ENCODE measurements at places on chromosomes 4 and X.

- no peak for DNase-seq
Measured at GRCh38 chr4:143084566-143084965, 100.2 kb upstream of the USP38 start.

DNA sequence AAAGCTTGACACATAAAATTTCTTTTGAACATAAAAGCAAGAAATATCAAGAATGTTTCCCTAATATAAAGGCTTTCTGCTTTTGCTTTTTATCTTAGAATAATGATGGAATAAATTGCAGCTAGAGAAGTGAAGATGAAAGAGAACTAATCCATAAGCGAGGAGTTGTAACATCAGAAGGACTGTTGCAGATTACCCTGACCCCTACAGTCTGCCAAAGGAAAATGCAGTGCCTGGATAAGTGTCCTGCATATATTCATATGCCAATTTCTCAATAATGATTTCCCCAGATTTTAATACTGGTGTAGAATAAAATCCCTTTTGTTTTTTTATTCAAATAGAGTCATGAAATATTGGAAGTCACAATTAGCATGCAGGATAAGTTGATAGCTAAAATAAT is 115.9 kb downstream of the MAGEC2 start:
- DNase-seq = no peak

DNA sequence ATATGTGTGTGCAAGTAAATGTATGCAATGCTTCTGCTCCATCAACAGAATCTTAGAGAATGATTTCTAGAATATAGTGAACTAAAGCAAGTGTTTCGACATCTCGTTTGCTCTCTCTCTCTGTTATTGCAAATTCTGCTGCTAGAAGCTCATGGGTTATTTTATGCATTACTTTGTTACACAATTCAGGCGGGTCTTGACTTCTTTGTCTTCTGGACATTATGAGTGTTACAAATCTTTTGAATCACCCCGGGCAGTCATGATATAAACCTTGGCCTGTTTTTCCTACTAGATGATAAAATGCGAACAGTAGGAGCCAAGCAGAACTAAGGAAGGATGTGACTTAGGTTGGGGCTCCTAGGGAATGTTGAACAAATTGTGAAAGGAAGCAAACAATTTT is 166.4 kb upstream of the SFRP2 start:
- no peak for DNase-seq

DNA sequence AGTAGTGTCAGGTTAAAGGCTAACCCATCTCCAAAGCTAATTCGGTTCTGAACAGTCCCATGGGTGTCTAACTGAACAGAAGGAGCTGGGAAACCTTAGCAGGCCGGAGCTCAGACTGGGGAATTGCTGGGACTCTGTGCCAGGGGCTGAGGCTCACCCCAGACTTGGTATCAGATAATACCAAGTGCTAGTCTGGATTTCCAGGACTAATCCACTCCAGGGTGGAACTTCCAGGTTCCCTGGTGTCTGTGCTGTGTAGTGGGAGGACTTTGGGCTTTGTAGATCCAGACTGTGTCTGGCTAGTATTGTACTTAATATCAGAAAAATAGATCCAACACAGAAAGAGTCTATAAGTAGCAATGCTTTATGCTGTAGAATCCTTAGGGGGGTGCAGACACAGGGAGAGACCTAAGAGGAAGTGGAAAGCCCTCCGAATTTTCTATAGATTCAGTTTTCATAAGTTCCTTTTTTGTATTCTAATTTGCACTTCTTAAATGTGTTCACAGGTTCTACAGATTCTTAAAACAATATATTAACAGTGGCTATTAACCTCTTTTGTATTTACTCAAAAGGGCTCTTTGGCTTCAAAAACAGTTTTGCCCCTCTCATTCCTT is 4.1 kb downstream of the ZNF827 start:
- no peak for DNase-seq

- no peak for DNase-seq
Measured at GRCh38 chr4:19944806-19945205, 306.9 kb upstream of the SLIT2 start.

DNA sequence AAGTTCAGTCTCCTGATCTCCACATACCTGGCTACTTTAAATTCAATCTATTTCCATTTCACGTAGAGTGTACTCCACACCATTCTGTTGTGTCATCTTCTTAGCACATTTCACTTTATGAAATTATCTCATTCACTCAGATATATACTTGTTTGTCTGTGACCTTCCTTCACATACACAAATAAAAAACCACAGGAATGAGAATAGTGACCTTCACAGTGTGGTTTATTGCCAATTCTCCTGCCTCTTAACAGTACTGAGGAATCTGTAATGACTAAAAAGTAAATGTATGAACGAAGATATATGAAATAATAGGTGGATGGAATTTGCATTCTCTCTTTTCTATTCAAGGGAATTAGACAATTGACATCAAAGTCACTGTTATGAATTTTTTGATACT is 183.9 kb upstream of the PCDH7 start:
- no peak for DNase-seq

DNA sequence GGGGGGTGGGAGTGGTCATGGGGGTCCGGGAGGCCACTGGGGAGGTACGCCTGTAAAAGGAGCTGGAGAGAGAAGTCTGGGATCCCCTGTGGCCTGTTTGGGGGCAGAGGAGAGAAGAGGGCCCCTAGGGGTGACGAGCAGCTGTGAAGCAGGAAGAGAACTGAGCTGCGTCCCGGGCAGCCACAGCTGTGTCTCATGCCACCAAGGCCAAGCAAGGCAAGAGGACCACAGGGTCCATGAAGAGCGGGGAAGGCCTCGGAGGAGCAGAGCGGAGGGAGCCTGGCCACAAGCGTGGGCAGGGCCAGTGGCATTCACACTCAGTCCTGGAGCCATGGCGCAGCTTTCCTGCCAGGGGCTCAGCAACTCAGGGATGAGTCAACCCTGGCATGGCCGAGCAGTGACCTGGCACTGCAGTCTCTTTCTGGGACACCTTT is 13.6 kb upstream of the NAT8L start:
- DNase-seq = no peak

- DNase-seq = no peak
Measured at GRCh38 chr4:127503111-127503510, 129.6 kb upstream of the INTU start.

DNA sequence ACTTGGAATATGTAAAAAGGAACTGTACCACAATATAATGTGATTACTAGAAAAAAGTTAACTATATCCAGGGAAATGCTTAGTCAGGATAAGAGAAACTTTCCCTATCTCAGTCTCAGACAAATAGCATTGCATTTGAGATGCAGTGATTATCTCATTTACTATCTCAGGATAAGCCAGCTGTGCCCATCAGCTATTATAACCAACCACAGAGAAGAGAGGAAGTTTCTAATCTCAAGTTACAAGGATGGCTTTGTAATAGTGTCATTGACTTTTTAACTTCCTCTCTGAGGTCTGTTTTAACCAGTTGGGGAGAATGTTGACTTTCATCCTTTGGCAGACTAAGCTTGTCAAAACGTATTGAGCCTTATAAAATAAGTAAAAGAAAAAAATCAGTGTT is 56.5 kb downstream of the SNX25 start:
- DNase-seq = no peak

DNA sequence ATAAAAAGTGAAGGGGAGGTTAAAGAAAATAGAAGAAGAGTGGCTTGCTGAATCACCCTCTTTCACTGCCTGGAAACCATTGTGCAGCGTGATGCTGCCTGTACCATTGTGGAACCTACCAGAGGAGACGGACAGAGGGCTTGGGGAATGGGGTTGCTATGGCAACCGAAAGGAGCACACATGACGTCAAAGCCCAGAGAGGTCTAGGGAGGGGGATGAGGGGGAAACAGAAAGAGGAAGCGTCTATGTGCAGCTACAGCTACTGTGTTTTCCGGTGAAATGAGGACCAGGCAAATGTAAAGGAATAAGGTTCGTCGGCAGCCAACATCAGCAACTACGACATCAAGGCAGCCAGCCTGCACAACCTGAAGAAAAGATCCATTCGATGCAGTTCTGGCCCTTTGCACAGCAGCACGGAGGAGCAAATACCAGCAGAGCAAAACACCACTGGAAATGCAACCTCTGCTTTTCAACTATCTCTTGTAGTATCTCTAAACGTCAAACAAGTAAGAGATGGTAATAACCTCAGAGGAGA is at the start of gene MAPK10:
TSS of gene MAPK10 (minus strand) at position 110 of the 535 bp plus-strand sequence.
- DNase-seq = no peak

DNA sequence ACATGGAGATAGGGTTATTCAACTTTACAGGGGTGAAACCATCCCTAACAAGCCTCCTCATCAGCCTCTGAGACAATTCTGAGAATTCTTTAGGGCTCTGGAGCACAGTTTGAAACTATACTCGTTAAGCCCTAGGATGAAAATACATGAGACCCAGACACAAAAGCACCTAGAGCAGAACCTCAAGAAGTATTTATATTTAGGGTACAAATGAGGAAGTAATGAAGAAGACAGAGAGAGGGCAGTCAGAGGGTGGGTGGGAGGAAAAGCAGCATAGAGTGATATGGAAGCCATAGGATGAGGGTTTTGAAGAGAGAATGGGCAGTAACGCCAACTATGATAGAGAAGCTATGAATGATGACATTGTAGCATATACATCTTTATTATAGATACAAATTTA is 250.3 kb downstream of the DCLK2 start:
- no peak for DNase-seq

- no peak for DNase-seq
Measured at GRCh38 chr4:102281171-102281839, 64.0 kb downstream of the SLC39A8 start.

DNA sequence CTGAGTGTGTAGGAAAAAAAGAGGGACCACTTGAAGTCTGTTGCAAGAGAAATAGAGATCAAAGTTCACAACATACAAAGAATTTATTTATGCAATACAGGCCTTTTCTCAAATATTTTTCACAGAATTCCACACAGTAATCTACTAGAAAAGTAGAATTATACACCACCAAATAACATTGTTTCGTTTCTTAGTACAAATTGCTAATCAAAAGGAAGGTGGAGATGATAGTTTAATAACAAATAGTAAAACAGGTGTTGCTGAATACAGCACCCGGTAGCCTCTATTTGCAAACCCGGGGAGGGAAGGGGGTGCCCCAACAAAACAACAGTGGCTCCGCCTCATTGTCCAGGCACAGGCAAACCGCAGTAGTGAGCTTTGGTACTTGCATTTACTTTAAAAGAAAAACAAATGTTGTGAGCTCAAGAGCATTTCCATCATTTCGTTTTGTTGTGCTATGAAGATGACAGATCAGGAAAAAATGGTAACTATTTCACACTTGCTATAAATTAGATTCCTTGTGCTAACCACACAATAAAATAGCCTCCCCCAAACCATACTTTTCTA is 186.4 kb downstream of the DCLK2 start:
- DNase-seq = no peak

GRCh38 chr4:70842761-70843435 is 3.2 kb upstream of the GRSF1 start:
- no peak for DNase-seq

DNA sequence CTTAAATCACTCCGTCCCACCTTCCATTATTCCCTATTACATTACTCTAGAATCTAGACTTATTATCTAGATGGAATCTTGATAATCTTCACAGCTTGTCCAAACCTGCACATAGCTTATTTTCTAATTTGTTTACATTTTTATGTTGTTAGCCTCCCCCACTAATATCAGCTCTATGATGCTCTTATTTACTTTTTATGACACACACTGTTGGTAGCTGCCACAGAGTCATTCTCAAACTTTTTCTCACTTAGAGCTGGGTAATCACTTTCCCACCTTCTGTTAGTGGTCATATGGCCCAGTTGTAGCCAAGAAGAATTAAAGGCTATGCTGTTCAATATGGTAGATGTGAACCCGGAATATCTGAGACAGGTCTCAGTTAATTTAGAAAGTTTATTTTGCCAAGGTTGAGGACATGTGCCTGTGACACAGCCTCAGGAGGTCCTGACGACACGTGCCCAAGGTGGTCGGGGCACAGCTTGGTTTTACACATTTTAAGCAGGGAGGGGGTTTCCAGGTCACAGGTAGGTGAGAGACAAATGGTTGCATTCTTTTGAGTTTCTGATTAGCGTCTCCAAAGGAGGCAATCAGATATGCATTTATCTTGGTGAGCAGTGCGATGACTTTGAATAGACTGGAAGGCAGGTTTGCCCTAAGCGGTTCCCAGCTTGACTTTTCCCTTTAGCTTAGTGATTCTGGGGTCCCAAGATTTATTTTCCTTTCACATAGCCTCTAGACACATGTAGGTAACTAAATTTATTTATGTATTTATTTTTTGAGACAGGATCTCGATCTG is 7.0 kb upstream of the ADGRA3 start:
- no peak for DNase-seq

DNA sequence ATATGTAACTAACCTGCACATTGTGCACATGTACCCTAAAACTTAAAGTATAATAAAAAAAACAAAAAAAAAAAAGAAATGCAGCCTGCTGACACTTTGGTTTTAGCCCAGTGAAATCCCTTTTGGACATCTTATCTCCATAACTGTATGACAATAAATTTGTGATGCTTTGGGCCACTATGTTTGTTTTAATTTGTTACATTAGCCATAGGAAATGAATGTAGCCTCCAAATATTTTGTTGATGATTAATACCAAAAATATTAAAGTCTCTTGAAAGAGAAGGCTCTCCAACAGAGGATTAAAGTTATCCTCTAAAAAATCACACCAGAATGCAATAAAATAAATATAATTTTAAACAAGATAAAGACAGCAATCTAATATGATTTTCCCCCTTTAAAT is 852.7 kb upstream of the SLIT2 start:
- DNase-seq = no peak

DNA sequence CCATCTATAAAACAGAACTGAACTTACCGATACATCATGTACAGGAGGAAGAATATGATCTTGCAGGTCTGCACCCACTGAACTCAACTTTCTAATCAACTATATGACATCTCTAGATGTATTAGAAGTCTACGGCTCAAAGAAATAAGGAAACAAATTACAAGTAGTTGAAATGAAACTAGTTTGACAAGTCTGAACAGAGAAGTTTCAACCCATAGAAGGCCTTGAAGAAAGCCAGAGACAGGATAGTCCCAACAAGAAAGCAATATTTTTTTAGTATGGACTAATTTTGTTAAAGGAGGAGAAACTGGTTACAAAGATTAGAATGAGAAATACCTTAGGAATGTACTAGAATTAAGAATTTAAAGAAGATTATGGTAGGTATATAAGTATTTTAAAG is at the start of gene TMPRSS11A:
TSS of gene TMPRSS11A (minus strand) at position 138 of the 400 bp plus-strand sequence. CDS start at position 38, 100 bp downstream.
- DNase-seq = no peak

DNA sequence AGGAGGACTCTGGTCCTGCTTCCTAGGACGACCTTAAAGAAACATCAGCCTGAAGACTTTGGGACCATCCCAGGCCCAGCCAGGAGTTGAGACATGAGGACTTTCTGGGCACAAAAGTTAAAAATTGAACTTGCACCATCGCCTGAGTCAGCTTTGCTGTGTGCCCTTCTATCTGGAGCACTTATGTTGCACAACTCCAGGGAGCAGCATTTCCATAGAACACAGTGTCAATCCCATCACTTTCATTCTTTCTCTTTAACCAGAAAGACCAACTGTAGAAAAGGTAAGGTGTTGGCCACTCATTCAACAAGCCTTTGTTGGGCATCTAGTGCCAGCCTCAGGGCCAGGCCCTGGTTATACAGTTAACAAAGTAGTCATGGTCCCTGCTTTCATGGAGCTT is 8.6 kb upstream of the CLDN24 start:
- no peak for DNase-seq

Measured in keratinocyte (primary cell).